ENCODE measurements at places on chromosomes 5 and 9.
A peak's percentile ranks its signal among the peaks of the same experiment; 100 is the strongest.

DNA sequence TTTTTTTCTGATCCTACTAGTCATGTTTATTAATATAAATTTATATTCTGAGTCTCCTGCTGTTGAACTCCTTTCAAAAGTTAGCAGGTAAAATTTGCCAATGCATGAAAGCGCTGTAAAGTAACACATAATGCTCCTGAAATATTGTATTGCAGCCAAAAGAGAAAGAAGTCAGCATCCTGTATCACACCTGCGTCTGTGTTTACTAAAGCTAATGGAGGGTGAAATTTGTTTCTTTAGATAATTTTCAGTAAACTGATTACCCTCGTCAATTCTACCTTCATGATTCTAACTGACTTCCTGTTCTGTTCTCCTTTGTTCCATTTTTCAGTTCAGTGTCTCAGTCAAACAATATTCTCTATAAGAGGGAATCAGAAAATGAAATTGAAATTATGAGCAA is 415.4 kb downstream of the CDH9 start:
- no peak for DNase-seq

DNA sequence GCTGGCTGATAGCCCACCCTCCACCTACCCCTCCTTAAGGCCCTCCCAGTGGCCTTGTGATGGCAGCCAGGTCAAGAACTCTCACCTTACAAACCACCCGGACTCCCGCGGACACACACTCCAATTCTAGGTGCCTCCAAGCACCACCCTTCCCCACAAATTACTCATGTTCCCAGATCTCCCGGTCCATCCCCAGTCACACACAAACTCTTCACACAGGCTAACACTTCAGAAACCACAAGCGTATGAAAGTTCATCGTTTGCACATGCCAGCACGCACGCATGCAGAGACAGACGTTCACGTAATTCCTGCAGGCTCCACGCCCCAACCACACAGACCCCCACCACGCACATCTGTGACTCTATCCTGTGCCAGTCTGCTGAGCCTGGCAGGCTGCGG is 18.0 kb downstream of the NR5A1 start:
- peak; percentile 48 for DNase-seq

- no peak for DNase-seq
Observed at GRCh38 chr9:91693226-91693625, 256.8 kb downstream of the ROR2 start.

DNA sequence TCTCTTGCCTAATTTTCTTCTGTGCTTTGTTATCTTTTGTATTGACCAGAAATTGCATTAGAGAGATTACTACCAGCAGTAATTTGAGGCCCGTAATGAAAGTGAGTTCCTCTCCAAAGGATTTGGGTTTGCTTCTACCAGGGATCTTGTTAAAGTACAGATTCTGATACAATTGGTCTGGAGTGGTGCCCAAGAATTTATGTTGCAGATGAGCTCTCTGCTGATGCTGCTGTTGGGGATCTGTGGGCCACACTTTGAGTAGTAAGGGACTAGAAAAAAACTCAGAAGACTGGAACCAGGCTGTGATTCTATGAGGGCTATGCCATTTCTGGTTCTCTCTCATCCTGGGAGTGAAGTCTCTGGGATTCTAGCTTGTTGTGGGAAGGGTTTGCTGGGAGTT is 192.2 kb downstream of the SEC61B start:
- DNase-seq = no peak

DNA sequence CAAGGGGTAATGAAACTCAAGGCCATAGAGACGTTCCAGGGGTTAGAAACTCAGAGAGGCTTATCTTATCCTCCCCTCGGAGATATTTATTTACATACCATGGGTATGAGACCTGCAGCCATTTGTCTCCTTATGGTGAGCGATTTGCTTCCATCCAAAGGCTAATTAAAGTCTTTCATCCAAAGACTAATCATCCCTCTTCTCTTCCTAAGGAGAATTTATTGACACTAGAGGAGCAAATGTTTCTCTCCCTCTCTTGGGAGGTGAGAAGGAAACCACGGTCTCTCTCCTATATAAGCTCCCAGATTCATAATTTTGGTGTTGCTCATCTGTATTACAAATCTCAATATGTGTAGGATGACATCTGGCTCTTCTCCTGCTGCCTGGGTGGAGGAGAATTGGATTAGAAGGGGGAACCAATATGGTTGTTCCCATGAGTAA is 31.0 kb upstream of the RPS23 start:
- DNase-seq = no peak

DNA sequence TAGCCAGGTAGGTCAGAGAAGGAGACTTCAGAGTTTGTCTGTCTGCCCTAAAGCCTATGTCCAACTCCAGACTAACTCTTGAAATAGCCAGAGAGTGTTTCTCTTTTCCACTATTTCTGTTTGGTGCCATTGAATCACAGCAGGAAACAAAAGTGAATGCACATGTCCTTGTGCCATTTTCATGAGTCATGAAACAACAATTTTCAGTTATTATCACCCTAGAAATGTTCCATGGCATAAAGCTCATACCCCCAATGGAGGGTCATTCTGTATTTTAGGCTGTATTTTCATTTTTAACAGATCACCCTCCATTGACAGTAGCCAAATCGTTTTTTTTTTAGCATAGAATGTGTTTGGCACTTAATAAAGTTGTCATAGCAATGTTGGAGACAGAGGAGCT is 124.7 kb downstream of the PAPPA start:
- DNase-seq = peak; percentile 16

- no peak for DNase-seq
Observed at GRCh38 chr5:38593959-38594358, 37.5 kb upstream of the LIFR start.

DNA sequence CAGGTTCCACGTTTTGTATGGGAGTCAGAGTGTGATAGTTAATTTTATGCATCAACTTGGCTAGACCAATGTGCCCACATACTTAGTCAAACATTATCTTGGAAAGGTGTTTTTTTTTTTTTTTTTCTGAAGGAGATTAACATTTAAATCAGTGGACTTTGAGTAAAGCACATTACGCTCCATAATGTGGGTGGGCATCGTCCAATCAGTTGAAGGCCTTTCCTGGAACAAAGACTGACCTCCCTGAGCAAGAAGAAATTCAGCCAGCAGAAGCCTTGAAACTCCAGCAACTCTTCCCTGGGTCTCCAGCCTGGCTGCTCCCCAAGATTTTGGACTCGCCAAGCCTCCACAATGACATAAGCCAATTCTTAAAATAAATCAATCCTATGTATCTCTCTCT is 711.4 kb downstream of the MTRR start:
- no peak for DNase-seq

DNA sequence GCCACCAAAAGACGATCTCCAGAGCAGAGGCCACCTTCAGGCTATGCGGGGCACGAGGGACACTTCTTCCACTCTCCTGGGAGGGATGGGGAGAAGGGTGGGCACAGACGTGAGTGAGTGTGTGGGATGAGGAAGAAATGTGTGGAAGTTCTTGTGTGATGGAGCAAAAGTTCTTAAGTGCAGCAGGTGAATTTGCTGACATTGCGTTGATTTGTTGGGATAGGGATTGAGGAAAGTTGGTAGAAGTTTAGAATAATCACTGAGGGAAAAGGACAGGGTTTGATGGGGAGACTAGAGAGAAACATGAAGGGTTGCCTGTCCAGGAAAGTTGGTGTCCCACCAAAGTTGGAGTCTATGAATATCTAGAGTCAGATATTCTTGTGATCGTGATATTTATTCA is 2.2 kb downstream of the AOPEP start:
- no peak for DNase-seq

DNA sequence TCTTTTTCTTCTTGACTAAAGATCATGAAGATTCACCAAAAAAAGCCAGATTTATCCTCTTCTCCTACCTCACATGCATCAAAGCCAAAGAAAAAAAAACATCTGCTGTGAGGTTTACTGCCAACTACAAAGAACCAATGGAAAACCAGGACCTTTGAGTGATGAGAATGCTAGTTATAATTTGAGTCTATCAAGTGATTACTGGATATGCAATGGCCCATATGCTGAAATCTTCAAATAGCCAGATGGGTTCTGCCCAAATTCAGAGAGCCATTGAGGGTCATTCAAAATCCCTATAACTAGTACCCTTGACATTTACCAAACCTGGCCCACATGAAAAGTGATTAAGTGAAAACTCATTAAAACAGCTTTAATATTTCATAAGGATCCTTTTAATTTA is 78.4 kb upstream of the ACO1 start:
- no peak for DNase-seq

- no peak for DNase-seq
Observed at GRCh38 chr9:78011049-78011448, 20.6 kb downstream of the GNAQ start.

- DNase-seq = no peak
Observed at GRCh38 chr9:136229096-136230065, 16.2 kb downstream of the QSOX2 start.

- peak; percentile 77 for DNase-seq
Observed at GRCh38 chr5:34570721-34571676, 85.1 kb upstream of the RAI14 start.

DNA sequence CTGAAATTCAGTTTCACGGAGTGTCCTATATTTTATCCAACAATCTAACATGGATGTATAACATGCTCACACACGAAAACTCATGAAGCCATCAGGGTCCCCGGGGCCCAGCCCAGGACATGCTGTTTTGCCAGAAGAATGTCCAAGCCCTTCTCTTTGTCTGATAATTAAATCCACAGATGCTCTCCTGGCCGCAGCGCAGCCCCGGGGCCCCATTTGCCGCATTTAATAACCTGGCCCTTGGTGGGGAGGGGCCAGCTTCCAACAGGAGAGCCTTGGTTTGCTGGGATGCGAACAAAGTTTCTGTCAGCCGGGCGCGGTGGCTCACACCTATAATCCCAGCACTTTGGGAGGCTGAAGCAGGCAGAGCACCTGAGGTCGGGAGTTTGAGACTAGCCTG is 30.0 kb downstream of the PLPP7 start:
- DNase-seq = no peak

DNA sequence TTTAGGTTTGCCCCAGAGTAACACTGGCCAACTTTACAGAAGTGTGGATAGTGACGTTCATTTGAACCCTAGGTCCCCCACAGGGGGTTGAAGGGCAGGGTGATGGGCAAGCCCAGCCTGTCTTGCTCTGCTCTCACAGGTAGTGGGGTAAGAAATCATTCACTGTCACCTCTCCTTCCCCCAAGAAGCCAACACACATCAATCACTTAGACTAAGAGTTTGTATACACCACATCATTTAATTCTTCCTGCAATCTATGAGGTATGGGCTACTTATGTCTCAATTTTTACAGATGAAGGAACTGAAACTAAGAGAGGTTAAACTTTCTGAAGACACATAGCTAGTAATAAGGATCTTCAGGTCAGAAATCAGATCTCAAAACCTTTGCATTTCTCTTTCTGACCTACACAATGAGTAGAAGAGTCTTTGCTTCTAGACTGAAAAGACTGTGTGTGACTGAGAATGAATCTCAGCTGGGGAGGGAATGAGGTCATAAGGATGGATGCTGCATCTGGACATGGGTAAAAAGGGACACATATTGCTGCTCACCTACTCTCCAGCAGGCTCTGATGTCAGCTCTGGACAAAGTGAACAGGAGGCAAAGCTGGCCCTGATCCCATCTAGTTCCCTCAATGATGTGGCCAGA is 81.0 kb upstream of the EQTN start:
- no peak for DNase-seq

GRCh38 chr5:28296254-28297013 is 1258.0 kb upstream of the CDH9 start:
- no peak for DNase-seq

DNA sequence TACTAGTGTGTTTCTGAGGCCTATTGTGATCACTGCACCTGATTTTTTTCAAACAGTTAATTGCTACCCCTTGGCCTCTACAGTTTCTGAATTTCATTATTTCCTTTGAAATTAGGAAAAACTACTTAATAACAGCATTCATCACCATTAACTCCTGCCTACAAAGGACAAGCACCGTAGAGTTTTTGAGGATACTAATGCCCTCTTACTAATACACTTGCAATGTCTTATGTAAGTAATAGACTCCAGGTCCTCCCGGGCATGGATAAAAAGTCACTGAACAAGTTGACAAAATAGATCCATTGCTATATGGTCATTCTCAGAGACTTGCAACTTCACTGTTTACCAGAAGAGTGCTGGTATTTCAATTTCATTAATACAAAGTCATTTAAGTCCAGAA is 1172.5 kb downstream of the CDH12 start:
- DNase-seq = no peak

DNA sequence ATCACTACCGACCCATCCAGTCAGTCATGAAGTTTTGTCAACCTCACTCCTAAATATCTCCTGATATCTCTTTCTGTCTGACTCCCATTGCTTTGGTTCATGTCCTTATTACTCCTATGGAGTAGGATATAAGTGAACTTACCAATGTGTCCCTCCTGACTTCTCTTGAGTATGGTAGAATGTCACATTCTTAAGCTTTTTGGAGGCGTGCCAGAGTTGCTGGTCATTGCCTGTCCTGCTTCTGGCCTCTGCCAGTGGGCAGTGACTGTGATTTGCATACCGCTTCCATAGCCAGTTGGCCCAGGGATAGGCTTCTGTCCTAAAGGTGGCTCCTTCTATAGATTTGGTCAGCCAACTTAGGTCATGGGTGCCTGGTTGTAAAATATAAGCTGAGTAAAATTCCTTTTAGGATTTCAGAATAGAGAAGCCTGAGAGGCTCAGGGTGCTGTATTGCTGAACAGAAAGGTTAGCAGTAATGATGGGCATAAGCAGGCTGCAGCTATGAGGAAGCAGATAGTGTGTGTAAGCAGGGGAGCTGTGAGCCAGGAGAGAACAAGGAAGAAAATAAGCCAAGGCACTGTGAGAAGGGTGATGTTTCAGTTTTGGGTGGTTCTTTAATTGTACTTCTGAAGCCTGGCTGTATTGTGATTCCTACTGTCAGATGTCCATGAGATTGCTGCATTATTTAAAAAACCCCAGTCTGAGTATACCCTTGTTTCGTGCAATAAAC is 16.1 kb upstream of the MARCHF3 start:
- DNase-seq = no peak

- peak; percentile 73 for DNase-seq
Observed at GRCh38 chr9:72477930-72478518, 43.4 kb upstream of the TMC1 start.

GRCh38 chr5:74943905-74944304 is 77.7 kb upstream of the FAM169A start:
- no peak for DNase-seq

- DNase-seq = peak; percentile 76
Observed at GRCh38 chr5:39256477-39257235, 37.3 kb upstream of the FYB1 start.

DNA sequence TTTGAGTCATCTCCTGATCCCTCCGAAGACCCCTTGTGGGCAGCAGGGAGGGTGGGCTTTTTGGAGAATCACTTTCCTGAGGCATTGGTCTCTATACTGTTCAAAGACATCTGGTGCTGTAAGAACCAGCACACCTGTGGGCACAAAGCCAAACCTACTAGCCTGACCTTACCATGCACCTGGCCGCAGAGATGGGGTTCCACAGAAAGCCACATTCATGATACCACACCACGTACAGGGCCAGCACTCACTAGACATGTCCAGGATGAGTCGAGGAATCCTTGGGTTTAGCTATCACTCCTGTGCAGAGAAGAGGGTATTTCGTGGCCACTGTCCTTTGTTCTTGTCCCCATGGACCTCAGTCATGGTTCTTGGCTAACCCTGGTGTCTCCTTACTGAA is 203.4 kb downstream of the CACNA1B start:
- no peak for DNase-seq

- no peak for DNase-seq
Observed at GRCh38 chr9:3758816-3759576, 233.2 kb upstream of the RFX3 start.
